Fibroblast of gingiva (primary cell): ENCODE measurements at places on chromosomes 4 and X.

DNA sequence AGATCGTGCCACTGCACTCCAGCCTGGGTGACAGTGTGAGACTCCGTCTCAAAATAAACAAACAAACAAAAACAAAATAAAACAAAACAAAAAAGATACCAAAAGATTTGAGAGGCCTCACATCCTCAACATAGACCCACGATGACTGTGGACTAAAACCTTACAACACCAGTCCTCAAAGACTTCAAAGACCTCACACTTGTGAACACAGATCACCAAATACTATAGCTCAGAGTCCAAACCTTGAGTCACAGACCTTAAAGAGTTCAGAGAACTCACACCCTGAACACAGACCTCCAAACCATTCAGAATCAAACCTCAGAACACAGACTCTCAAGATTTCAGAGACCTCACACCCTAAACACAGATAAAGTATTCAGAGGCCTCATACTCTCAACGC, 12.7 kb upstream of the PAGE4 start:
- no peak for DNase-seq

DNA sequence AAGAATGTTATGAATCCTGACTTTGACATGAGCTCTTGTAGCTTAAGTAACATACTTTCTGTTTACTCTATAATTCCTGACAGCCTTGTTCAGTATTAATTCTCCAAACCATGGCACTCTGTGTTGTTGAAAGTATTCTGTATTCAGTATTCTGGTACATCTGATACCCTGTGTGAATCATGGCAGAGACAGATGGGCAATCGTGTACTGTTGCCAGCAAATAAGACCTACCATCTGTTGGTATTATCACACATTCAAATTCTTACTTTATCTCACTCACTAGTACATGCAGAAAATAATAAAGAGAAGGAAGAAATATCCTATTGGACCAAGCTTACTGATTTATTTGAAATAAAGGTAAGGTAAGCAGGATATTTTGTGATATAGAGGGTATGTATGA, 7.9 kb downstream of the MBTPS2 start:
- no peak for DNase-seq

DNA sequence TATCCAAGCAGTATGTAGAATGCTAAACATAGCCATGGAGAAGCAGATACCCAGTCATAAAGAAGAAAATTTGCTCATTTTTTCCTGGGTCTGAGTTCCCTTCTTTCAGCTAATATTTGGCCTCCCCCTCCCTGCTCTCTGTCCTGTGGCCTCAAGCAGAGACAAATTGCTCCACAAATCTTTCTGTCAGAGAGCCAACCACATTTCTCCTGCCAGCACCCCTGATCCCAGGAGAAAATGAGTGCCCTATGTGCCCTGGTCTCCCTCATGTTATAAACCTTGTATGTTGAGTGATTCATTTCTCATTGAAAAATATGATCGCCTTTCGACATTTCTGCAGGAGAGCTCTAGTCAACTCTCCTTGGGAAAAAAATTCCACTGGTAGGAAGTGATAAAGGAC, 82.0 kb downstream of the TMEM156 start:
- DNase-seq, result peak; percentile 35

DNA sequence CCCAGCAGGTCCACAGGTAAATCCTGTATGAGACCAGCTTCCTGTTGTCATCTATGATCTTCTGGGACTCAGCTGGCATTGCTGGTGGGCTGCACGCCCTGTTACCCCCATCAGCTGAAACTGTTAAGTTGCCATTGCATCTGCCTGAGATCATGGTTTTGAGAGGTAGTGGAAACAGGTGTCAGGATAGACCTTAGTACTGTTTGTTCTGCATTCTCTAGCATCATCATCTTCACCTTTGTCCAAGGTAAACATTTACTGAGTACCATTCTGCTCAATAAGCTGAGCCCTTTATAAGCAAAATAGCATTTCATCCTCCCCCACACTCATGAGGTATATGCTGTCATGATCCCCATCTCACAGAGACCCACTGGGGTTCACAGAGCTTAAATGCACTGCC, 42.9 kb upstream of the PROM1 start:
- DNase-seq, result no peak

DNA sequence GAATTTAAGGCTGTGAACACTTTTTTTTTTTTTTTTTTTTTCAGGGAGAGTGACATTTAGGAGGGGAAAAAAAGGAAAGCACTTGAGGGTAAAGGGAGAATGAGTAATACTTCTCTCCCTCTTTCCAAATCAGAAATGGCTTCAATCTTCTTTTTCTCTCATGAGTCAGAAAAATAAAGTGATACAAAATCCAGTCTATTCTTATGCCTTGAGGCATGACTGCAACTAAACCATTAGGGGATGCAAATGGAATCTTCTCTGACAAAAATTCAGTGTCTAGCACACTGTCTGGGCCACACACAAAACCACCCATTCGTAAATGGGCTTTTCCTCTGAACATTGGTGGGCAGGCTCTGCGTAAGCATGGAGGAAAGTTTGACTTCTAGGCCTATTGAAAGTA, 46.7 kb upstream of the POU4F2 start:
- DNase-seq, result no peak

- no peak for DNase-seq
Observed at GRCh38 chr4:92634882-92635281, 331.1 kb downstream of the GRID2 start.

DNA sequence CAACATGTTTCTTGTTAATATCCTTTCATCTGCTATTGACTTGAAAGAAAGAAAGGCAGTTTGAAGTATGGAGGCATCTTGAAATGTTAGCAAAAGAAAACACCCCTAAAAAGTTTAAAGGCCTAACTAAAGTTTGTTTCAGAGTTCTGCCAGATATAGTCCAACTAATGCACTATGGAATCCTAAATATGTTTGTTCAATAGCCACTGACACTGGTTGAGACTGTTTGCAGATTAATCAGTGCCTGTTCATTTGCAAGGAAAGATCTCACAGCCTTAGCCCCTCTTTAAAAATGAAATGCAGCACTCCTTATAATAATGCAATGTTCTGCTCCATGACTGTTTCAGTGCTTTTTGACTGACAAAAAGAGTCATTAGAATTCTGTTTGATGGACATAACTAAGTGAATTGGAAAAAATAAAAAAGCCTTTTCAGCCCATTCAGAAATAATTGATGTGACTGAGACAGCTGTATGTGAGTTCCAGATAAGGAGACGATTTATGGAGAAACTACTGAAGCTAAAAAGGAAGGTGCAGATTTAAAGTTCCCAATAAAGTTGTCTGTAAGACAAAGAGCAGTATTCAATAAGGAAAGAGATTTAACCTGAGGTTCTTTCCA, 192.0 kb downstream of the PCDH7 start:
- DNase-seq, result no peak

GRCh38 chr4:163744861-163745260, 250.4 kb downstream of the TMA16 start:
- DNase-seq, result no peak

DNA sequence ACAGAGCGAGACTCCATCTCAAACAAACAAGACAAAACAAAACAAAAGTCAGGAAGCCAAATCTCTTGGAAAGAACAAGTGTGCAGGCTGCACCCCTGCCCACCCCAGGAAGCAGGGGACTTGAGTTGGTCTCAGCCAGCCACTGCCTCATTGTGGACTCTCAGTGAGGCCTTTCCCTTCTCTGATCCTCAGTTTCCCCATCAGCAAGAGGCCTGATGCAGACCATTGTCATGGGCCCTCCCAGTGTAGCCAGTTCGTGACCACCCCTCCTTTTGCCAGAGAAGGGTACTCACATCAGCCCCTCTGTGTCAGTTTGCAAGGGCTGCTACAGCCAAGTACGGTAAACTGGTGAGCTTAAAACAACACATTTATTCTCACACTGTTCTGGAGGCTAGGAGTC, 48.9 kb upstream of the MAMLD1 start:
- DNase-seq, result no peak

GRCh38 chr4:152659806-152660205, 20.0 kb downstream of the TMEM154 start:
- no peak for DNase-seq

GRCh38 chr4:113300471-113300928, 251.0 kb downstream of the ANK2 start:
- peak; percentile 80 for DNase-seq
